ENCODE measurements at places on chromosomes 6 and 20.

DNA sequence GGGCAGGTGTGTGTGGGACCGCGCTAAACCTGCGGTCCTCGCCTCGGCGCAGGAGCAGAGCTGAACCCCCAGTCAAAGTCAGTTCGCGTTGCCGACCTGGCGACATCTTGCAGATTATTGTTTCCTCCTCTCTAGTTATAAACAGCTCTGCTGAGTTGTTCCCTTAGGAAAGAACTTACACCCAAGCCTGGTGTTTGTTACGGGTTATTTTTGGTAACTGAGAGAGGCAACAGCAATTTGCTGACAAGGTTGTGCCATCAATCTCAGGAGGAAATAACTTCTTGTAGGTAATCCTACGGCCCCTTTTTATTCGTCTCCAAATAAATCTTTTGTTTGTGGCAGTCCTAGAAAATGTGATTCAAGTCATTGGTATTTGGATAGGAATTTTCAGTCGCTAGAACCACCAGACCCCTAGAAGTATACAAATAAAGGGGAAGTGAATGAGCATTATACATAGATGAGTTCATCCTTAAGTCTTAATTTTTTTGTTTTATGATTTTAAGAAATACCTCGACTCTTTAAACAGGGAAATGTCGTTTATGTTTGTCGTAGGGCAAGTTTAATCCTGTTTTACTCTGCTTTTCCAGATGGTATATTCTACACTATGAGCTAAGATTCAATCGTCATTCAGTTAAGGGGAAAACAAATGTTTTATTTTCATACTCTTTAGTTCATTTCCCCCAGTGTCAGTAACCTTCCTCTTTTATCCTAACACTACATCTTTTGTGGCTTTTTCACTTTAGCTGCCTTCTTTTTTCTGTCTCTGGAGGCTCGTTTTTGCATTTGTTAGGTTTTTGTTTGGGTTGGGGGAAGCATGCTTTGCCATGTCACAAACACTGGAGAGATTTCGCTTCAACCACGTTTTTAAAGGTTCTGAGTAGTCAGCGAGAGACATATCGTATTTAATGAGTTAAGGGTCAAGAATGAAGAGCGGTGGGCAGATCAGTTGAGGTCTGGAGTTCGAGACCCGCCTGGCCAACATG lies 1.2 kb downstream of the PM20D2 start:
- peak; percentile 71 for DNase-seq

GRCh38 chr6:158174514-158174913 lies 6.4 kb downstream of the GTF2H5 start:
- DNase-seq = no peak

DNA sequence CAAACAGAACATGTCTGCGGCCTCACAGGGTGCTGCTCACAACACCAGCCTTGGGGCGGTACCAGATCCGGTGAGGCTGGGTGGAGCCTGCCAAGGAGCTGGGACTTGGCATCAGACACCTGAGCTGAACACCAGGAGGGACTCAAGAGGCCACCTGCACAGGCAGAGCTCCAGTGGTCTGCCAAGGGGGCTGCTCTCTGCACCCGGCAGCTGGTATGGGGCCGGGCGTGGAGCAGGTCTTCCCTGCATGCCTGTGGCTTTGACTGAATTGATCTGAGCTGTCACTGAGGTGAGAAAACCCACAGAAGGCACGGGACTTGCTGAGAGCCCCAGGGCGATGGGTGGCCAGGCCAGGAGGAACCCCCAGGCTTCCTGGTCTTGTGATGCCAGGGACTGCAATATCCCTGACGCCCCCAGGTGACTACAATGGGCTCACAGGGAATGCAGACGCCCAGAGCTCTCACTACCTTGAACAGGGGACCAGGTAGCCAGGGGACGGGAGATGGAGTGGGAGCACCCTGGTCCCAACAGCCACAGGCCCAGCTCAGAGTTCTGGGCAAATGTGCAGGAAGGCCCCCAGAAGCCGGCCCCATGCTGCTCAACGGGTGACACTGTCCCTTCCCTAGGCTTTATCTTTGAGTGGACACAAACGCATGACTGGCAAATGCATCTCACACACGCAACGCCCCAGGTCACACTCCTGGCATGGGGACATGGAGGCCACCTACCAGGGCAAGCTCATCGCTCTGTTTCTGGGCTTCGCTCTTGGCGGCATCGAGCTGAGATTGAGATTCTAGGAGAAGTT lies 48.2 kb downstream of the DSTN start:
- no peak for DNase-seq

DNA sequence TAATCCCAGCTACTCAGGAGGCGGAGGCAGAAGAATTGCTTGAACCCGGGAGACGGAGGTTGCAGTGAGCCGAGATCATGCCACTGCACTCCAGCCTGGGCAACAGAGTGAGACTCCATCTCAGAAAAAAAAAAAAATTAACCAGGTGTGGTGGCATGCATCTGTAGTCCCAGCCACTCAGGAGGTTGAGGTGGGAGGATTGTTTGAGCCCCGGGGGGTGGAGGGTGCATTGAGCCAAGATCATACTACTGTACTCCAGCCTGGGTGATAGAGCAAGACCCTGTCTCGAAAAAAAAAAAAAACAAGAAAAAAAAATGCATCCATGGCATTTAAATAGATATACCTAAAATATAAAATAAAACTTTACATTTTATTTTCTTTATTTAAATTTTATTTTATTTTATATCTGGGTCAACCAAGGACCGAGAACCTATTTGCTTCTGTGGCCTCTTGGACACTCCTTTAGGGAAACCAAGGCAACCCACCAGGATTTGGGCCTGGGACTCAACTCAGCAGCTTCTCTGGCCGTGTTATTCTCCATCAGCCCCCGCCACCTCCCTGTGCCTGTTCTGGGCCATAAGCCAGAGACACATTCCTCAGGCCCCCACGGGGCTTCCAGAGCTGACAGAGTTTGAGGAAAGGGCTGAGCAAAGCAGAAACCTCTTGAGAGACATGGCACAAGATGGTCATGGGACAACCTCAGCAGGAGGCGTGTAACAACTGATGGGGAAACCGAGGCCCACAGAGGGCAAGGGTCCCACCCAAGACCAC lies 6.2 kb downstream of the SNTA1 start:
- DNase-seq = no peak

DNA sequence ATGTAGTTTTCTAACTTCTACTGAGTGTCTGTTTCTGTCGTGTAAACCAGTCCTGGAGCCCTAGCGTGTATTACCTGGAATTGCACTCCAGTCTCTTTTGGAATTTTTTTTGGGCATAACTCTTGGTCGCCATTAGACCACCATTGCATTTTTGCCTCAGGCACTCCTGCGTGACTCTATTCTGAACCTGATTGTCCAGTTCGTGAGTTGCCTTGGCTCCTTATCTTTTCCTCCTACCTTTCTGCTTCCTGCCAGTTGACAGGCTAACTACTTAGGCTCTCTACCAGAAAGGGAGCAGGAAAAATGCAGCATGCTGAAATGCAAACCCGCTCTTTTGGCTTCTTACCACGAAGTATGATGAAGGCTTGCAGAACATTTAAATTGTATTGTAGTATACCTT lies 490.9 kb upstream of the SOX4 start:
- no peak for DNase-seq

DNA sequence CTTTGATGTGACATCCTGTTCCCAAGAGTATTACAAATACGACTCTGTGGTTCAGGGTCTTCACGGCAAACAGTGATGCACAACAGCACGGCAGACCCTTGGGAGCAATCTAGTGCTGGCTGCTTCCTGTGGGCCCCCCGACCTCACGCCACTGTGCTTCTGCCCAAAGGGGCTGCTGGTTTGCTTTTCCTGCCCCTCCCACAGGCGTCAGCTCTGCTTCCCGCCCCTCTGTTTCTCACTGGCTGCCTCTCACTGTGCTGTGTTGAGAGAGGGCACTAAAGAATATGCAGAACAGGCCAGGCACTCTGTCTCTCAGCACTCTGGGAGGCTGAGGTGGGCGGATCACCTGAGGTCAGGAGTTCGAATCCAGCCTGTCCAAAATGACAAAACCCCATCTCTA lies 554.5 kb upstream of the AGPAT4 start:
- peak; percentile 10 for DNase-seq

GRCh38 chr20:14632906-14633305 lies 295.5 kb upstream of the FLRT3 start:
- DNase-seq = no peak

DNA sequence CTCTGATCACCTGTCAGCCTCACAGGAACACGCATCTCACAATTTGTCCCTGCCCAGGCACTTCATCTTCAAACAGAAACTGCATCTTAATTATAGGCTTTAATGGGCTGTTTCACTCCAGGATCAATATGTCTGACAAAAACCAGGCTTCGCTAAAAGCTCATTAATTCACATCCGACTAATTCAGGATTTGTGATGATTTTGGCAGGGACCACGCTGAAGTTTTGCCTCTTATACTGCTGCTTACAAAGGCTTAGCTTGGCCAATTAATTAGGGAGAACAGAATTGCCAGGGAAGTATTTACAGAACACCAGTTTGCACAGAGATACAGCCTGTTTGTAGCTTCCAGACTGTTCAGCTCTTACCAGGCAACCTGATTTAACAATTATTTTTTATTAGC lies 541.0 kb upstream of the SPTLC3 start:
- no peak for DNase-seq

GRCh38 chr20:44135012-44135412 lies 52.0 kb downstream of the JPH2 start:
- DNase-seq = no peak

- no peak for DNase-seq
These were observed 29.8 kb downstream of the CTNNBL1 start for GRCh38 chr20:37723668-37724067.

GRCh38 chr20:1938464-1939269 lies 43.5 kb downstream of the SIRPA start:
- DNase-seq = no peak

DNA sequence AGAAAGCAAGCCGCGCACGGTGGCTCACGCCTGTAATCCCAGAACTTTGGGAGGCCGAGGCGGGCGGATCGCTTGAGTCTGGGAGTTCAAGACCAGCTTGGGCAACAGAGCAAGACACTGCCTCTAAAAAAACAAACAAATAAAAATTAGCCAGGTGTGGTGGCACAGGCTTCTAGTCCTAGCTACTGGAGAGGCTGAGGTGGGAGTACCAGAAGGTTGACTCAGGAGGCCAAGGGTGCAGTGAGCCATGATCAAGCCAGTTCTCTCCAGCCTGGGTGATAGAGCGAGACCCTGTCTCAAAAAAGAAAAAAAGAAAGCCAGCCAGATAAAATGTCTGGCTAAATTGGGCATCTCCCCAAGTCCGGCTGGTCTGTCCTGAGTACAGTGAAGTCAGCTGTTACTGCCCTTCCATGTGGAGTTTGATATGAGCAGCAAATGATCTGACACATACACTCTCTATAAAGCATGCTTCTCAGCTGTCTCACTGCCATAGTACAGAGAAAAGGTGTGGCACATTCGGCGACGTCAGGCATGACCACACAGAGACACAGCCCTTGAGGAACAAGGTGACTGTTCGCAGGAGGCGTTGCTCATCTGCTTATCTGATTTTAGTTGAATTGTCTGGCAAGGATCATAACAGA lies 13.0 kb downstream of the CD83 start:
- DNase-seq = no peak

DNA sequence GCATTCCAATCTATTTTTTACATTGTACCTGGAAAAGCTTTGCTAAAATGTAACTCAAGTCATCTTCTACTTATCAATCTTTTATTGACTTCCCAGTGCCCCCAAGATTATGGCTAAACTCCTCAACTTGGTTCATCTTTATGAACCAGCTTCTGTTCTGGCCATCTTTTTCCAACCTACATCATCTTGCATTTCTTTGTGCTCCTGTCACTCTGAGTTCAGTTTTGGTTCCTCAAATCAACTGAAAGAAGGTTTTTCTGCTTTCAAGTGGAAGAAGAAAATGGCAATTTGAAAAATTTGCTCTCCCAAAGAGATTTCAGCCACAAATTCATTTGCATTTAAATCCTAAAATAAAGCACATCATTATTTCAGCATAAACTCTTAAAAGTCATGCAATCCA lies 41.8 kb downstream of the GPX5 start:
- no peak for DNase-seq

- no peak for DNase-seq
These were observed 29.9 kb downstream of the ADTRP start for GRCh38 chr6:11748591-11749210.

DNA sequence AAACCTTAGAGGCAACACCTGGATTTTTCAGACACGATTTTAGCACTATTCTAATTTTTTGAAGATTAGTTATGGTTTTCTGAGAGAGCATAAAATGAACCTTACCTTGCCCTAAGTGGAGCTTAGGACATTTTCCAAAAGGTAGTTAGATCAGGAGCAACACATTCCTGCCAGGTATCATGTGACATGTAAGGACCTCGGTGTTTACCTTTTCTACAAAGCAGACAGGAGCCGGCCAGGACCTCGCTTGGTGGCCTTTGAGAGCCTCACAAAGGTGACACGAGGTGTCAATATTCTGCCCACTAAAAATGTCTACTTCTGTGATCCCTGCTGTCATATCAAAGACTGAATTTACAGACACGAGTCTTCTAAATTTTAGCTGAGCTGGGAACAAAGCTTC lies 174.9 kb downstream of the SMOC2 start:
- no peak for DNase-seq

GRCh38 chr6:149563203-149563927 lies 2.8 kb upstream of the GINM1 start:
- no peak for DNase-seq

Measured in OCI-LY7 (cell line).